ENCODE measurements at places on chromosomes 5 and 9.
A peak's percentile ranks its signal among the peaks of the same experiment; 100 is the strongest.

- DNase-seq, result no peak
These were observed 55.9 kb upstream of the CEMIP2 start for GRCh38 chr9:71824257-71824656.

GRCh38 chr5:163908253-163908652 is 402.8 kb downstream of the MAT2B start:
- DNase-seq, result no peak

GRCh38 chr5:135557076-135557838 is 21.5 kb upstream of the NEUROG1 start:
- DNase-seq, result no peak

DNA sequence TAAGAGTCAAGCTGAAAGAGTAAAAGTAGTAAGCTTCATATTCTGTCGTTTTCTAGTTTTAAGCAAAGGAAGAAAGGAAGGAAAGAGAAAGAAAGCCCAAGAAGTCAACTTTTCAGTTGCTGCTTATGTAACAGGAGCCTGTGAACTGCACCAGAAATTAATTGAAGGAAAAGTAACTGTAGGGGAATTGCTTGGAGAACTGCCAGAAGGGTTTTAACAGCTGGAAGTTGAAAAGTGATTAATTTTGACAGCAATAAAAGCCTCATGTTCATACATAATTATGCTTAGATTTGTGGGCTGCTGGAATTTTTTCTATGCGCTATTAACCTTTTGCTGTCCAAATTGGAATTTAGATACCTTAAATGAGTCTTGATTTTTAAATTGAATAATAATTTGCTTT is 255.7 kb downstream of the ENC1 start:
- DNase-seq, result no peak

DNA sequence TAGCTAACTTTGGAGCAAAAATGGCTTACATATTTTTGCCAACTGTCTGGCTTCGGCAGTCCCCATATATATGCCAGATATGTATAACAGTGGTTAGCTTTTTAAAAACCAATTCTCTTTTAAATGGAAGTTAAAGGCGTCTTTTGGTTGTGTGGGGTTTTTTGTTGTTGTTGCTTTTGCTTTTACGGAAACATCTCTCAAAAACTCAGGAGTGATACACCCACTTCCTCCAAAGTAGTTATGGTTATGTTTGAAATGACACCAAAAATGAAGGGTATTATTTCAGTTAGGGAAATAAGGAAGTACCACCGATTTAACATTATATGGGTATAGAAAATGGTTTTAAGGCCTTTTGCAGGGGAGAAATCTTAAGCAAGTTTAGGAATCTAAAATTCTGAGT is 2.3 kb downstream of the CNOT8 start:
- no peak for DNase-seq

GRCh38 chr5:122341087-122341486 is 29.1 kb downstream of the SNCAIP start:
- no peak for DNase-seq

GRCh38 chr9:31848505-31849285 is 535.7 kb upstream of the ACO1 start:
- peak; percentile 17 for DNase-seq

GRCh38 chr9:114387680-114388356 is at the start of gene AKNA:
TSS of gene AKNA (minus strand) at chr9:114387982. CDS start at chr9:114381333, 6,649 bp downstream.
- peak; percentile 52 for DNase-seq

GRCh38 chr9:81183761-81184160 is 505.6 kb downstream of the TLE1 start:
- DNase-seq, result peak; percentile 20

GRCh38 chr5:179379321-179379890 is 34.1 kb upstream of the ADAMTS2 start:
- DNase-seq, result no peak

GRCh38 chr9:5429873-5430564 is 7.7 kb downstream of the PLGRKT start:
- DNase-seq, result no peak

GRCh38 chr5:1243487-1244130 is 18.4 kb downstream of the SLC6A18 start:
- DNase-seq, result no peak

- DNase-seq, result no peak
These were observed 21.2 kb downstream of the GSN start for GRCh38 chr9:121289026-121289771.
